ENCODE measurements at places on chromosomes 4 and X. TPM values are rescaled to one million over a fixed set of nuclear protein-coding genes. Genes with fewer than 3 reads are reported as not detected.

The GUCY1B1 gene
- total RNA-seq: 2.9 TPM

The GRSF1 gene
- total RNA-seq: 67.7 TPM

The DCAF12L1 gene
- total RNA-seq: not detected

- H3K4me1 ChIP-seq: peaks cover 4% of the 10 kb centered on the region
- H3K36me3 ChIP-seq: no peaks in the 10 kb centered on the region
- H3K27ac ChIP-seq: no peak overlapping the region
- DNase-seq: no peak
- no peak overlapping the region for H3K4me3 ChIP-seq
Observed at GRCh38 chr4:189071241-189071640, 869.4 kb upstream of the FRG1 start.

The CD40LG gene
- total RNA-seq: not detected

The ABLIM2 gene
- total RNA-seq: under 0.01 TPM

The OTUD5 gene
- total RNA-seq: 30.6 TPM

The TASL gene
- total RNA-seq: not detected

- no peaks in the 10 kb centered on the region for H3K4me1 ChIP-seq
- no peak overlapping the region for H3K27ac ChIP-seq
- H3K27me3 ChIP-seq: peaks cover 2% of the 10 kb centered on the region
- DNase-seq: no peak
Observed at GRCh38 chr4:73415807-73416238, 11.7 kb downstream of the ALB start.
